T-helper 9 cell (primary cell): ENCODE measurements at places on chromosomes 11 and 22.

- DNase-seq = no peak
Measured at GRCh38 chr11:118136801-118137200, 15.8 kb downstream of the SCN4B start.

DNA sequence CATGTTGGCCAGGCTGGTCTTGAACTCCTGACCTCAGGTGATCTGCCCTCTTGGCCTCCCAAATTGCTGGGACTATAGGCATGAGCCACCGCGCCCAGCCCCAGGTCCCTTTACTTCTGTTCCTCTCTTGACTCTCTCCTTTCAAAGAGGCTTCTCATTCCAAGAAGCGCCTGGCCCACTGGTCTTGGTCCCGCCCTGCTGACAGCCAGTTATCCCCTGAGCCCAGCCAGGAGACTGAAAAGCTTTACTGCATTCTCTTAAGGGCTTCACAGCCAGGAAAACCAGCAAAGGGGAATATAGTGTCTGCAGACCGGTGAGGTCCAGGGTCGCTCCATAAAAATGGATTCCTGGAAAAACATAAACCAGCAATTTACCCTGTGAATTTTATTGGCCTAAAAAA lies 68.3 kb downstream of the NFAM1 start:
- no peak for DNase-seq

GRCh38 chr11:85826116-85826855 lies 15.3 kb upstream of the SYTL2 start:
- no peak for DNase-seq

DNA sequence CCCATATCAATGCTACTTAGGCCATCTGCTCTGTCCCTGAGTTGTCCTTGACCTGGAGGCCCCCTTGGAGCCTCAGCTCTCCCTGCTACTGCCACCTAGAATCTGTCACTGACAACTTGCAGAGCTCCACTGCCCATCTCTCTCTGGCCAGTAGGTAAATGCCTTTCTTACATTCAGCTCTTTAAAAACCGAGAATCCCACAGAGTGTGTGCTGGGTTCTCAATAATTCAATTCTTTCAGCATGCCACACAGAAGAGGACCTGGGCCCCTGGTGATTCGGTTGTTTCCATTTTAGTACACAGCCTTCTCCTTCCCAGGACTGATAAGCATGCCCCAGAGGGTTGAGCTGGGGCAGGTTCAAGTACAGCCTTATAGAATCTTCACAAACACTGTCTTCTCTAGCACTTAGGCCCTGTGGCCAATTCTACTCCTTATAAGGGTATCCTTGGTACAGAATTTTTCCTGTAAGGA lies 22.0 kb upstream of the IPO7 start:
- no peak for DNase-seq

DNA sequence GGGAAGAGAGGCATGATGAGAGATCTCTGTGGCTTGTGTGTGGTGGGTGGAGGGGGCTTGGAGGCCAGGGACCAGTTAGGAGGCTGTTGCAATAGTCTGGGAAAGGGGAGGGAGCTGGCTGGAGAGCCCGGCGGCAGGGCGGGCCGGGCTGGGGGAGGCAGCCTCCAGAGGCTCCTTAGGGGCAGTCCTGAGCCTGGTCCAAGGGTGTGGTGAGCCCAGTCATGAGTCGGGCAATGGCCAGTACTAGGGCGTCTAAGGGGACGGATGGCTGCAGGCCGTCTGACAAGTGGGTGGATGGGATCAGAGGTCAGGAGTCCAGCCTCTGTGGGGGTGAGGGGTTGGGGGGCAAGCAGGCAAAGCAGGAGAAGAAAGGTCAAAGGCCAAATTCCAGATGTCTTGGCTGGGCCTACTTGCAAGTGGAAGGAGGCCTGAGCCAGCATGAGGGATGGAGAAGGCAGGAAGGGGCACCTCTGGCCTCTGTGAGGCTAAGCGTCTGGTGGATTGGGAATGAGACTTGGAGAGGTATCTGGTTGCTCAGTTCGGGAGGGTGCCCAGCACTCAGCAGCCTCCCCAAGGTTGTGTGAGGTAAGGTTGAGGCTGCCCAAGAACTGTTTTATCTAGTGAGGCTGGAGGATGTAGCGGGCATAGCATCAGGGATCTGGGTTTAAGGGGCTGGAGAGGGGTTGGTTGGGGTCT lies 6.0 kb upstream of the CD248 start:
- no peak for DNase-seq

DNA sequence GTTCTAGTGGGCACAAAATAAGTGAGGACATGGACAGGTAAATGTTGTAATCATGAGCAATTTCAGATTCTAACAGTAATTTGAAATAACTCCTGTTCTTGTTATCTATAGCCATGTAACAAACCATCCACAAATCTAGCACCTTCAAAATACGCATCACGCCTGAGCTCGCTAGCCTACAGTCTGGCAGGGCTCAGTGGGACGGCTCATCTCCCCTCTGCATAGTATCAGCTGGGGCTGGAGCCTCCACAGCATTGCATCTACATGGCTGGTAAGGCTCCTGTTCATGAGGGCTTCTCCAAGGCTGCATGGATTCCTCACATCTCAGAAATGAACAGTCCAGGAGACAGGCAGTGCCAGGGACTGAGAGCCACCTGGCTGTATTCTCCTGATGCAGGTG lies 112.6 kb downstream of the KCNQ1 start:
- DNase-seq = no peak
